ENCODE measurements at places on chromosomes 3 and 15.

GRCh38 chr3:160870327-160870726 is 114.3 kb downstream of the PPM1L start:
- DNase-seq: peak; percentile 44

DNA sequence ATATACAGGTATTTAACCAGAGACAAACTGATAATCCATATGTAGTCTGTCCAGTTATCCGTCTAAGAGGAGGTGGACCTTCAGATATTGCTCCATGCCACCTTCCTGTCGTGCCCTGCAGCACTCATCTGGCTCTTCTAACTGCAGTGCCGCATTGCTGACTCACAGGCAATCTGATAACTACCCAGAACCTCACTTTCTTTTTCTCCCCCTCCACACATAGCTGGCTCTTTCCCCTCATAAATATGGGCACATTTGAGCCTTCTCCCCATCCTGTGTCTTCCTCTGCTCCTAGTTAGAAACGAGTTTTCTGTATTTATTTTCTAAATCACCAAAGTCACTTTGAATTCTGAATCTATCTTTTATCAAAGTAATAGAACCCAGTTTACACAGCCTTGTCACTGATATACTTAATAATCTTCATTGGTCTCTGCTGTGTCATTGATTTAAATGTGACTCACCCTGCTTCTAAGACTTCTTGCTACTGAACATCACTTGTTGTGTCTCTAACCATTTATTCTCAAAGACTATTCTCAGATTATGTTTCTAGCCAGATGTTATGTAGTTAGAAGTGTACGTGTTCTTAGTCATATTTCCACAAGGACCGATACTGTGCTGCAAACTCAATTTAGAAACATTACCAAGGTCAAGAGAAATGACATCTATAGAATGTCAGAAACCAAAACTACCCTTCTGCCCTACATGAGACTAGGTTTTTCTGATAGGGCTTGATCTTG is 17.4 kb upstream of the KCNMB2 start:
- DNase-seq: no peak

DNA sequence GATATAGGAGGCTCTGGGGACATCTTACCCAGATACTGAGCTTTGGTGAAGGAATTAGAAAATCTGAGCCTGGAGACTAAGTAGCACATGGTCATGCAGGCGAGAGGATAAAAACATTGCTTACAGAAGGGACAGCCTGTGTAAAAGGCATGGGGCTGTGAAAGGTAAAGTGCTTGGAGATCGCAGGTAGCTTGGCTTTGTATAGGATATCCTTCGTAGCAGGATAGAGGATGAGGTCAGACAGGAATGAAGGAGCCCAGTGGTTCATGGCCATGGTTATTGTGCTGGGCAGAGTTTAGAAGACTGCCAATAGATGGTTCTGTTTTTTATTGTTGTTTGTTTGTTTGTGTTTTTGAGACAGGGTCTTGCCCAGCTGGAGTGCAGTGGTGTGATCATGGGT is 82.5 kb downstream of the SLMAP start:
- DNase-seq: no peak

- no peak for DNase-seq
Observed at GRCh38 chr3:56851966-56852884, 50.5 kb upstream of the ARHGEF3 start.

DNA sequence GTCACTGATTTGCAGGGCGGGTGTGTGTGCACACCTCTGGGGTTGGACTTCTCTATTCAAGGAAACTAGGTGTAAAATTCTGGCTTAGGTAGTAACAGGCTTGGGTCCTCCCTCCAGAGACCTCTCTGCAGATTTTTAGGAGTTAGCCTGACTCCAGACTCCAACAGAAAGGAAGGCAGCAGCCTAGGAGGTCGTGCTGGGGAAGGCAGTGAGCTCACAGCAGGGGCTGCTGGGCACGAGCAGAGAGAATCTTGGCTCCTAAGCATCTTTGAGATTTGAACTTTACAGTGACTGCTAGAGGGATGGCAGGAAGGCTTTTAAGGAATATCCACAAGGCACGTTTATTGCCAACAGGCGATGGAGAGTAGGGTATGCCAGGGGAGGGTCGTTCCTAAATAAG is 612.6 kb downstream of the FOXP1 start:
- no peak for DNase-seq

- DNase-seq: no peak
Observed at GRCh38 chr15:88543065-88543776, 3.3 kb downstream of the DET1 start.

DNA sequence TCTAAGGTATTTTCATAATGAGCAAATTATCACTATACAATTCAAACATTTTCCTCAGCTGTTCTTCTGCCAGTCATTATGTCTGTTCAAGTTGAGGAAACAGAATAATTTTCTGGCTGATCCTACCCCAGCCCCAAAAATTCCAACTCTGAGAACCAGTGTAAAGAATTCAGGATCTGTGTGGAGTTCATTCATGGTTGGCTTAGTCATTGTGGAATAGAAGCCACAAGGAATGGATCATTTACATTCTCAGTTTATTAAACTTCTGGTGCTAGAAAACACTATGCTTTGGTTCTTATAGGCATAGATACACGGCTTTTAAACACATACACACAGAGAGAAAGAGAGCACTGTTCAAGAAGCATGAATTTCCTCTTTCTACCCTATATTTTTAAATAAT is 134.6 kb downstream of the CMSS1 start:
- no peak for DNase-seq

DNA sequence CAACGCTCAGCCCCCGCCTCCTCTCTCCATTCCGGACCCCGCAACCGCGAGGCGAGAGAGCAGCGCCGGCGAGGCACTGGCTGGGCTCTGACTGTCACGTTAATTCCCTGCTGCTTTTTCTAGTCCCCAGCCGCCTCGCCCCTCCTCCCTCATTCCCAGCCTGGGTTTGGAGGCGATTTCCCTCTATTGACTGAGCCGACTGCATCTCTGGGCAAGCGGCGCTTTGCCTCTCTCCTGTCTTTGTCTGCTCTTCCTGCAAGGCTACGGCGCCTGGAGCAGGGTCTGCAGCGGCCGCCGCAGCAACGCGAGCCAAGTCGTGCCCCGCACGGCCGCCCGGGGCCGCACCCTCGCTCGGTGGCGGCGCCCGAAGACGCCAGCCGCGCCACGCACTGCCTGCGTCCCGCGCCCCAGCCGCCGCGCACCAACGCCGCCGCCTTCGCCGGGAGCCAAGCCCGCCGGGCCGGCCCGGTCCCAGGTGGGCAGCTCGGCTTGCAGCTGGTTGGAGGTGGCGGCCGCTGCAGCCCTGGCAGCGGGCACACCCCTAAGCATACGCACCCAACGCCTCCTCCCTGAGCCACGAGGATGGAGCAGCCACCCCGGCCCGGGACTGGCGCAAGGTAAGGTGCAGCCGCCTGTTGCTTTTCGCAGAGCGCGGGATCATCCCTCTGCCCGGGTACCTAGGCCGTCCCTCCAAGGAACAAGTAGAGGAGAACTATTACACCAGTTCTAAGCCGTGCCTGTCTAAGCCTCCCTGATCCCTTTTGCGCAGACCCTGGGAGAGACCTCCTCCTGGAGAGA is at the start of gene LRRC3B:
Gene LRRC3B, plus strand, starts transcription at position 152 of the 798 bp plus-strand sequence. CDS start 86,901 bp downstream, outside the sequence.
- no peak for DNase-seq

DNA sequence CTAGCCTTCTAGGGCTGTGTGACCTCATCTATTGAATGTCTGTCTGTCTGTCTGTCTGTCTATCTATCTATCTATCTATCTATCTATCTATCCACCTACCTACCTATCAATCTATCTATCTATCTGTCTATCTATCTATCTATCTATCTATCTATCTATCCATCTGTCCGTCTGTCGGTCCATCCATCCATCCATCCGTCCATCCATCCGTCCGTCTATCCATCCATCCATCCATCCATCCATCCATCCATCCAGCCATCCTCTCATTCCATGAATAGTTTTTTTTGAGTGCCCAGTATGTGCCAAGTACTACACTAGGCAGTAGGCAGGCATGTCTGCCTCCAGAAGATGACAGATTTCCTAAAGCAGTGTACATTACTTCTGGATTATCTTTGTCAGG is 122.5 kb downstream of the FOXB1 start:
- no peak for DNase-seq

DNA sequence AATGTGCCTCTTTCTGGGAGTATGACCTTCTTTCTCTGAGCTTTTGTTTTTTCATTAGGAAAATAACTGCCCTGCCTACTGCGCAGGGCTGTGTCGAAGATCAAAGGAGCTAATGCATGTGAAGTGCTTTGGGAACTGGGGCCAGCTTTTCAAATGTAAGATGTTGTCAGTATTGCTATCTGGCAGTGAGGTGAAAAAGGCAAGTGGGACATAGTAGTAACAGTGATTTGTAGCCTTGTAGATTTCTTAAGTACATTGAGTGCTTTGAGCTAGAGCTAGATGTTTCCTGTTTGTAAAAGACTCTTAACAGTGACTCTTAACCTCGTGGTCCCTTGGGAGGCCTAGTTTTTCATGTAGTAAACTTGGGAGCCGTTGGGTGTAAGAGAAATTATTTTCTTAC is 126.5 kb downstream of the ECT2 start:
- peak; percentile 20 for DNase-seq

- DNase-seq: no peak
Observed at GRCh38 chr15:35167675-35168074, 82.6 kb upstream of the NANOGP8 start.

- DNase-seq: no peak
Observed at GRCh38 chr3:46971742-46972141, 4.8 kb downstream of the CCDC12 start.

DNA sequence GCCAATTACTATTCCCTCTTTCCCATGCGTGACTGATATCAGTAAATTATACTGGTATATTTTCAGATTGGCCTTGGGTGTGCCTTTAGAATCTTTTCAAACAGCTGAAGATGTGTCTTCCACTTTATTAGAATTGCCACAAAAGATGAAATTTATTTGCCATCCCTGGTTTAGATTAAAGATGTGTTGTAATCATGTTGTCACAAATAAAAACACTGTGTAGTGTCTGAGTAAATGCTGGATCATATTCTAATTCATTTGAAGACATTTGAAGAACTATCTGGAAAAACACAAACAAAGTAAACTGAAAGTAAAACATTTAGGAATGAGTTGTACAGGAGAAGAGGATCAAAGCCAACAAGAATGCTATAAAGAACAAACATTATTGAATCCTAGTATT is 339.7 kb upstream of the COL8A1 start:
- DNase-seq: no peak

DNA sequence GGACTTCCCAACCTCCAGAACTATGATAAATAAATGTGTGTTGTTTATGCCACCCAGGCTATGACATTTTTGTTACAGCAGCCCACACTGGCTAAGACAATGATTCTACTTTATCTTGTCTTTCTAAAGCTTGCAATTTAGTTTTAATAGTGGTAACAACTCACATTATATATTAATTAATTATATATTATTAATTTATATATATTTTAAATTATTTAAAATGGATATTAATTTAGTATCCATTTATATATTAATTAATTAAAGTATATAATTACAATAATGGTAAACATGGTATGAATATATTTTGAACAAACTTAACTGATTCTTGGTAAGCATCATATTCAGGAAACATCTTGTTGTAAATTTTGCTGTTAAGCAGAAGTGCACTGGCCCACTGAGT is 863.9 kb downstream of the MCTP2 start:
- no peak for DNase-seq

GRCh38 chr3:63151897-63152296 is 126.2 kb upstream of the SYNPR start:
- DNase-seq: no peak

DNA sequence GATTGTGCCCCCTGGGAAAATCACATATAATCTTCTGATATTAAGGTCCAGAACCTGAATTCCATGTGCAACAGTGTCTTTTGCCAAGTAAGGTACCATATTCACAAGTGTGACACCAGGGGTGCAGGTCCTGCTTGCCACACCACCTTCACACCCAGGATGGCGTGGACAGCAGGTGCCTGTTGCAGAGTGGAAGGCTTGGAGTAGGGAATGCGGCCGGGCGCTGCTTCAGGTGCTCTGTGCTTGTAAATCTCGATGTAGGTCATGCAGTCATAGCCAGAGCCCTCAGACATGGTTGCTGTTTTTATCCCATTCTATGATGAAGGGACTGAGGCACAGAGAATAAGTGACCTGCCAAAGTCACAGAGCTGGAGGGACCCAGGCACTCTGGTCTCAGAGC is 34.5 kb upstream of the GABRG3 start:
- no peak for DNase-seq

DNA sequence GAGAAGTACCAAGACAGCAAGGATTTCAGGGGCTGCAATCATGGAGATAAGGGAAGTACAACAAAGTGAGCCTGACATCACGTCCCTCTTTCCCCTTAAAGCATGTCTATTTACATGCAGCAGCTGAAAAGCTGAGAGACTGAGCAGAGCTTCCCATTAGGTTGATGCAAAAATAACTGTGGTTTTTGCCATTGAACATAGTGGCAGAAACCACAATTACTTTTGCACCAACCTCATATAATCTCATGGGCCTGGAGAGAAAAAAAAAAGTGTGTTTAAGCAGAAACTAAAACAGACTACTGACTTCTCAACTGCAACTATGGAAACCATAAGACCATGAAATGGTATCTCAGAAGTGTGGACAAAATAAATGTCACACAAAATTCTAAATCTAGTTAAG is 48.3 kb downstream of the CCDC12 start:
- DNase-seq: no peak

- no peak for DNase-seq
Observed at GRCh38 chr3:188796122-188796631, 375.6 kb upstream of the TPRG1 start.

DNA sequence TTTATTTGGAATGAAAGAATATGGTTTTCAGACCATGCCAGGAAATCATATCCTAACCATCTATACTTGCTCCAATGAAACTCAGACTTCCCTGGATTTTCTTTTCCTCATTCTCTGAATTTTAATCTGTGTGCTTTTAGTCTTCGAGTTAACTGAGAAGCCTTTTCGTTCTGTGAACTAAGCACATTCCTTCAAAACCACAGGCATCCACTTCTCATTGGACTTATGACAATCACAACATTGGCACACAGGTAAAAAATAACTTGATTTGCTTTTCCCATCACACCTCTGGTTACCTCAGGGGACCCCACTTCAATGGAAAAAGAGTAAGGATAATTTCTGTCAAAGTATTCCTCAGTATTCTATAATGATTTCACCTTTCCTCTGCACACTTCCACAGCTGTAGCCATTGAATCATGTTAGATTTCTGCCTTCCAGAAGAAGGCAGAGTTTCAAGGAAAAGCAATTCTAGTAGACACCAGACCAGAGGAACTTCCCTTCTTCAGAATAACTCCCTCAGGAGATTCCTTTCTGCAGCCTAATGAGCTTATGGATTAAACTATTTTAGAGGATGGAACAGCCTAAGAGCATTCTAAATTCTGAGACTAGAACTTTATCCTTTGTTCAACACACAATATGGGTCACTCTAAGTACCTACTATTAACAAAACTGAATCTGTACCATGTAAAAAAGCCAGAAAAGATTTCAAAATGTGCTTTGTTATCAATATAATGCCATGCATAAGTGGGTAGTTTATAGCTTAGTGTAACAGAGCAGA is 15.9 kb downstream of the COMMD2 start:
- DNase-seq: no peak

- DNase-seq: no peak
Observed at GRCh38 chr3:8777201-8777977, 8.0 kb upstream of the OXTR start.

- DNase-seq: no peak
Observed at GRCh38 chr3:69385723-69386555, at the start of gene FRMD4B. FRMD4B (minus strand) TSS chr3:69386088; CDS start chr3:69385989, 99 bp downstream.
